M059J (cell line): ENCODE measurements at places on chromosomes 5 and 9.
A peak's percentile ranks its signal among the peaks of the same experiment; 100 is the strongest.

DNA sequence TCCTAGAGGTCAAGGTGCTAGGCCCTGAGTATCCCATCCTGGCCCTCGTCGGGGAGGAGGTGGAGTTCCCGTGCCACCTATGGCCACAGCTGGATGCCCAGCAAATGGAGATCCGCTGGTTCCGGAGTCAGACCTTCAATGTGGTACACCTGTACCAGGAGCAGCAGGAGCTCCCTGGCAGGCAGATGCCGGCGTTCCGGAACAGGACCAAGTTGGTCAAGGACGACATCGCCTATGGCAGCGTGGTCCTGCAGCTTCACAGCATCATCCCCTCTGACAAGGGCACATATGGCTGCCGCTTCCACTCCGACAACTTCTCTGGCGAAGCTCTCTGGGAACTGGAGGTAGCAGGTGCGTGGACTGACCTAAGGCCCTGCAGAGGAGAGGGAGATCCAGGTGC is 7.9 kb downstream of the BTNL9 start:
- DNase-seq: no peak

- DNase-seq: peak; percentile 59
Observed at GRCh38 chr5:60945813-60946187, 795 bp downstream of the NDUFAF2 start.

DNA sequence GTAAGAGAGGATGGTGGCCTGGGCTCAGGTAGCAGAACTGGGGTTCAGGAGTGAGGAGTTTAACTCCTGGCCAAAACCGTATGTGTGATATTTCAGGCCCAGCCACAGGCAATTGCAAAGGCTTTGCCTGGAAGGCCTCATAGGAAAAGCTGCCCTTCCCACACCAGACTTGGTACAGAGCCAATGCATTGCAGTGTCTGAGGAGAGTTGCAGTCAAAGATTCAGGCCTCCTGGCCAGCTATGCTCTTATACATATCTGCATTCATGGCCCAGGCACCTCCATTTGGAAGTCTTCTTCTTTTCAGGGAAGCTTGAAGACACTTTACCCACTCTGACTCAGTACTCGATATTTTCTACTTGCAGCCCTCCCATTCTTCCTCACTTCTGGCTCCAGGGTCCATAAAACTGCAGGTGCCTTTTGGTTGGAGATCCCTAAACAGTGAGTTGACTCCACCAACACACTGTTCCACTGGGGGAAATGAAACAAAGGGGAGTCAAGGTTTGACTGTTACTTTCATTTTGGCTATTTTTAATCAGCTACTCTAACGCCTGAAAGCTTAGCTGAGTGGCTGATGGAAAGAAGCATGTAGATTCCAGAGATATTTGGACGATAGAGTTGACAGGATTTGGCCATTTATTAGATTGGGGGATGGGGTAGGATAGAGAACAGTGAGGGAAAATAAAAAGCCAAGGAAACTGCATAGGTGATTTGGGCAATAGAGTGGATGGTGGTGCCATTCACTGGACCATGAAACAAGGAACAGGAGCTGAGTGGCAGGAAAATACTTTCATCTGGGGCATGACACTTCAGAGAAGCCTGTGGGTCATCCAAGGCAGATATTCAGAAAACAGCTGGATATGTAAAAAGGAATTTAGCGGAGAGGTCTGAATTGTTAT is 30.6 kb upstream of the IL33 start:
- peak; percentile 65 for DNase-seq

GRCh38 chr5:111673891-111674626 is 82.9 kb downstream of the NREP start:
- no peak for DNase-seq

- peak; percentile 6 for DNase-seq
Observed at GRCh38 chr5:153086486-153086885, 404.0 kb upstream of the GRIA1 start.

DNA sequence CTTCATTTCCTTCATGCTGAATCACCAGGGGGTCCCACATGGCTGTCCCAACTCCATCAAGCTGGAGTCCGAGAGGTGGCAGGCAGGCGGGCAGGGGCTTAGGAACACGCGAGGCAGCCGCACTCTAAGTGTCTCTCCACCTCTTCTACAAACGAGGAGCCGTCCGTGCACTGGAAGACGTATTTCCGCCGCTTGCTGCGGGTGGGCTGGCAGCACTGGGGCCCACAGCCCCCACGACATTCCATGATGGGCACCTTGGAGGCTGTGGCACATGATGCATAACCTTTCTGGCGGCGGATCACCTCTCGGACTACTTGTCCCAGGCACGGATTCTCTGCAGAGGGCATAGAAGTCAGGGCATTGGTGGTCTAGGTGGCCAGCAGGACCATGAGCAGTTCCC is 87.2 kb upstream of the PANK3 start:
- no peak for DNase-seq

GRCh38 chr9:87140605-87141109 is 193.4 kb upstream of the GAS1 start:
- DNase-seq: no peak

- DNase-seq: no peak
Observed at GRCh38 chr9:27428551-27428950, 95.5 kb upstream of the IFNK start.

DNA sequence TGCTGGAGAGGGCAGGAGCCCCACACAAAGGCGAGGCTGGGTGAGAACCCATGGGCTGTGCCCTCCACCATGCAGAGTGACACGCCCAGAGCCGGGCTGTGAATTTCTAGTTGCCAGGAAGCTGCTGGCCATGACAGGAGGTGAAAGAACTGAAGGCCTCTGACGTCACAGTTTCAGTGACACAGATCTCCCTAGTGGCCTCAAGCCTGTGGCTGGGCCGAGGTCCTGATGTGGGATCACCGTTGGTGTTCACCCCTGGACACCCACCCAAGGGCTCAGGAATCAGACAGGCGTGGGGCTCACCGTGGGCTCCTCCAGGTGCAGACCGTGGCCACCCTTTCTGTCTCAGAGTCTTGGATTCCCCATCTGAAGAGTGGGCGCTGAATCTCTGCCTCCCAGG is 39.9 kb downstream of the MSX2 start:
- DNase-seq: no peak

DNA sequence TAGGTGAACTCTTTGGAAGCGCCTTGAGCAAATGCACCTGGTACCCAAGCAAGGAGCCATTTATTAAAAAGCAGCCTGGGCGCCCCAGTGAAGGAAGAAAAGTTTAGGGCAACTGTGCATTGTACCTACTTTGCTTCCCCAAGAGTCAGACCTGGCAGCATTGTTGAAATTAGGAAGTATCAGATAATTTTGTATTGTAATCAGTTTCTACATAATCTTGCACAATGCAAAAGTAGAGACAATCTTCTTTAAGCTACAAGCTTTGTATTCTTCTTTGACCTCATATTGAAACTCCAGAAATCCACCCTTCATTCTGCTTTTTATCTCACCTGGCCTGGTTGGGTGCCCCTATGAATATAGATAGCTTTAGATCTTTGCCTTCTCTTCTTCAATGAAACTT is 490.8 kb downstream of the RASEF start:
- DNase-seq: no peak

- DNase-seq: no peak
Observed at GRCh38 chr5:178496642-178497041, 93.6 kb downstream of the COL23A1 start.

DNA sequence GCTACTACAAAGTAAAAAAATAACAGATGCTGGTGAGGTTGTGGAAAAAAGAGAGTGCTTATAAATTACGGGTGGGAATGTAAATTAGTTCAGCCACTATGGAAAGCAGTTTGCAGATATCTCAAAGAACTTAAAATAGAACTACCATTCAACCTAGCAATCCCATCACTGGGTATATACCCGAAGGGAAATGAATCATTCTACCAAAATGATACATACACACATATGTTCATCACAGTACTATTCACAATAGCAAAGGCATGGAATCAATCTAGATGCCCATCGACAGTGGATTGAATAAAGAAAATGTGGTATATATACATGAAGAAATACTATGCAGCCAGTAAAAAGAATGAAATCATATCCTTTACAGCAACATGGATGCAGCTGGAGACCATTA is 6.3 kb upstream of the TEX10 start:
- DNase-seq: no peak

GRCh38 chr9:21528123-21528808 is 46.2 kb upstream of the IFNE start:
- DNase-seq: no peak

- DNase-seq: no peak
Observed at GRCh38 chr5:169531631-169532030, 51.9 kb upstream of the SPDL1 start.
